GM03348 (cell line): ENCODE measurements at places on chromosomes 3 and 15.

DNA sequence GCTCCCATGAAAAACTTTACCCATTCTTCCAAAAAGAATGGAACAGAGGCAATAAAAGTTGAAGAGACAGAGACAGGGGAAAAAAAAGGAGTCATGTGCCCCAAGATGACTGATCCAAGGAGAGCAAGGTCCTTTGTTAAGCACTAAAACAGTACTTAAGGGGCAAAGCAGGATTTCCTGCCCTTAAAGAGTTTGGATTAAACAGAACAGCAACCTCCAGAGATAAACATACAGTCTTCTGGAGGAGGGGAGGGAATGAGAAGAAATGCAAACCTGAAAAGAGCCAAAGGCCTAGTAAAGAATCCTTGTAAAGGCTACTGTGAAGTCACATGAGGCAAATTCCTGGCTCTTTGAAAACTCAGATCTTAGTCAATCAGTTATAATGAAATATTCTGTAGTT lies 38.2 kb downstream of the SHQ1 start:
- DNase-seq: no peak

DNA sequence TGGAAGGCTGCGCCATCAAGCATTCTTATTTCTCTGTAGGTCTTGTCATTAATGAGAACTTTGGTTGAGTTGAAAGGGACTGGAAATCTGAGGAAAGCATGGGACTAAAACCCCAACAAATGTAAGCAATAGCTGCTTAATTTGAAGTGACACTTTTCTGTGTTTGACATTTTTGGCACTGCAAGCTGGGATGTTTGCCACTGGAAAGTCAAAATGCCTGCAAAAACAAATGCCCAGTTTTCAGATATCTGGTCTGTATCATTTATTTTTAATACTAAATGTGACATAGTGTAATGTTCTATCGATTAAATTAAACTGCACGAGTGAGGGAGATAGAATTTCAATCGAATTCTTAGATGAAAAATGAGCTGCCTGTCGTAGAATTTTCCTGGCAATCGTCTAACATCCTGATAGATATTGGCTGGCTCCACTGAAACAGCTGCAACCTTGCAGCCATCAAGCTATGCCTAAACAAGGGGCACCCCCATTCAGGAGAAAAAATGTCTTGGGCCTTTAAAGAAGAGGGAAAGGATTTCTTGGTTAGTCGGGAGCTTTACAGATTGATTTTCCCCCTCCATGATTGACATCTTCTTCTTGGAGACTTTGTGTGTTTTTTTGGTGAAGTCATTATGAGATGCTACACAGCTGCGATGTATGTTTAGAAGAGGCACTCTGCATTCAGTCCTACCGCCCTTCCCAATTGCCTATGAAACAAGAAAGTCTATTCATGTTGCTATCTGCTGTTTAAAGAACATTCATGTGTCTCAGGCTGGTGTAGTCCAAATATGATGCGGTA lies 316.7 kb upstream of the TBL1XR1 start:
- no peak for DNase-seq

- DNase-seq: no peak
Observed at GRCh38 chr3:122880624-122881023, 85.8 kb downstream of the SLC49A4 start.

- no peak for DNase-seq
Observed at GRCh38 chr3:152825566-152825965, 9.4 kb upstream of the P2RY1 start.

- peak; percentile 66 for DNase-seq
Observed at GRCh38 chr15:43932907-43933306, 106.1 kb downstream of the WDR76 start.

GRCh38 chr3:129323651-129324294 lies 45.1 kb downstream of the HMCES start:
- no peak for DNase-seq

DNA sequence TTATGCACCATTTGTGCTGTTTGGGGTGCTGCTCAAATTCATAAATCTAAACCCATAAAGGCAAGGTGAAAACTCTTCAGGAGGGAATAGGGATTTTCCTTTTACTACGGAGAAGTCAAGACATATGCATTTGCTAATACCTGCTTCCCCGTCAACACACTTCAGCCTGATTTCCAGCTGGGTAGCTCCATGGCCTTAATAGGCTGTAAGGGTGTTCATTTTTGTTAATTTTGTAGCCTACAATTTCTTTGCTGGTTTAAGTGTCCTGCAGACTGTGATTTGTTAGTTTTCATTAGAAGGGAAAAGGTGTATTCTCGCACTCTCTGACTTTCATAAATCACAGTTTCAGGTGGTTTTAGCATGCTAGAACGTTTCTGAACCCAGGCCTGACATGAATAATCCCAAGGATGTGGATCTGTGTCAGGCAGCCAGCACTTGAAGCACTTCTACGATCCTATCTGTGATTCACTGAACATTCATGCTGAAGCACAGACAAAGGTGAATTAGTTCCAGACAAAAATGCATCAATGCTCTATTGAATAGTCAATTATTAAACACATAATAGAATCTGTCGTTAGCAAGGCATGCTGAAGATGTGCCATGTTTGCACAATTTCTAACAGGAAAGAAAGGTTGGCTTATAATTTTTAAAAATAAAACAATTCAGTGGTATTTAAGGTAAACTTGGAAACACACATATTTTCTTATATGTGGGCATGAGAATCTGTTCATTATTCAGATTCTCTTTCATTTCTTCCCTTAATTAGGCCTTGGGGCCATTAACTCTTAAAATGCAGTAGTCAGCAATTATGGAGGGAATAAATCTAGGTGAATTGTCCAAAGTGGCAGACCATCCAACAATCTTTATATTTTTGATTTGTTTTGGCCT lies 17.9 kb upstream of the NMNAT3 start:
- DNase-seq: no peak

DNA sequence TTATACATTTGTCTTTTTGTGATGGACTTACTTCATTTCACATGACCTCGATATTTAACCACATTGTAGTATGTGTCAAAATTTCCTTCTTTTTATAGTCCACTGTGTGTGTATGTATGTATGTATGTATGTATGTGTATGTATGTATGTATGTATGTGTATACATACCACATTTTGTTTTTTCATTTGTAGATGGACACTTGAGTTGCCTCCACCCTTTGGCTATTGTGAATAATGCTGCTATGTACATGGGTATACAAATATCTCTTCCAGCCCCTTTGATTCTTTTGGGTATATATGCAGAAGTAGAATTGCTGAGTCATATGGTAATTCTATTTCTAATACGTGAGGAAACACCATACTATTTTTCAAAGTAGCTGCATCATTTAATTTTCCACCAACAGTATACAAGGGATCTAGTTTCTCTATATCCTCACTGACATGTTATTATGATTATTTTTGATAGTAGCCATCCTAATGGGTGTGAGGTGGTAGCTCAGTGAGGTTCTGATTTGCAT lies 228.2 kb downstream of the OPA1 start:
- DNase-seq: no peak

- peak; percentile 54 for DNase-seq
Observed at GRCh38 chr3:32045091-32045915, 61.1 kb upstream of the GPD1L start.

GRCh38 chr15:97522347-97522746 lies 438.2 kb upstream of the ARRDC4 start:
- DNase-seq: peak; percentile 1

DNA sequence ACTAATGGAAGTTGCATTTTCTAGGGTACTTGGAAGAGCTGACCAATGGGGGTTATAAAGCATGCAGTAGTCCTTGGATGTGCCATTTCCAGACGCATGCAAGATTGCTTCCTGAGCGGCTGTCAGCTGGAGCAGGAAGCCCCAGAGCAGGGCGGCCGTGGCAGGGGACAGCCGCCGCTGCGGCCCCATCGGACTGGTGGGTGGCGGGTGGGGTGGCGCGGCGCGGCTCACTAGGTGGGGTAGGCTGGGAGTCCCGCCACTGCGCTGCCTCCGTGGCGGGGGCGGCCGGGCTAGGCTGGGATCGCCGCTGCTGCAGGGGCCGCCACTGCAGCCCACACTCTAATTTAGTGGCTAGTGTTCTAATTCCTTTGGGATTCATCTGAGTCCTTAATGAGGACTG lies 56.5 kb upstream of the FGF7 start:
- no peak for DNase-seq

DNA sequence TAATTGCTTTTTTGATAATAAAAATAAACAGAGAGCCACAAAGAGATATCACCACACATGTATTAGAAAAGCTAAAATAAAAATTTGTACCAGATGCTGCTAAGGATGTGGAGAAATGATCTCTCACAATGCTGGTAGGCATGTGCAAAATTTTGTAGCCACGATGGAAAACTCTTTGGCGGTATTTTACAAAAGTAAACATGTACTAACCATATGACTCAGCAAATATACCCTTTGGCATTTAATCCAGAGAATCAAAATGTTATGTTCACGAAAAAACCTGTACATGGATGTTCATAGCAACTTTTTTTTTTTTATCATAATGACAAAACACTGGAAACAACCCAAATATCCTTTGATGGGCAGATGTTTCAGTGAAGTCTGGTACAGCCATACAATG lies 261.2 kb downstream of the LPP start:
- DNase-seq: no peak
